ENCODE measurements at places on chromosomes 5 and 9.

- DNase-seq, result no peak
Measured at GRCh38 chr5:31935496-31936369, 238.4 kb downstream of the GOLPH3 start.

DNA sequence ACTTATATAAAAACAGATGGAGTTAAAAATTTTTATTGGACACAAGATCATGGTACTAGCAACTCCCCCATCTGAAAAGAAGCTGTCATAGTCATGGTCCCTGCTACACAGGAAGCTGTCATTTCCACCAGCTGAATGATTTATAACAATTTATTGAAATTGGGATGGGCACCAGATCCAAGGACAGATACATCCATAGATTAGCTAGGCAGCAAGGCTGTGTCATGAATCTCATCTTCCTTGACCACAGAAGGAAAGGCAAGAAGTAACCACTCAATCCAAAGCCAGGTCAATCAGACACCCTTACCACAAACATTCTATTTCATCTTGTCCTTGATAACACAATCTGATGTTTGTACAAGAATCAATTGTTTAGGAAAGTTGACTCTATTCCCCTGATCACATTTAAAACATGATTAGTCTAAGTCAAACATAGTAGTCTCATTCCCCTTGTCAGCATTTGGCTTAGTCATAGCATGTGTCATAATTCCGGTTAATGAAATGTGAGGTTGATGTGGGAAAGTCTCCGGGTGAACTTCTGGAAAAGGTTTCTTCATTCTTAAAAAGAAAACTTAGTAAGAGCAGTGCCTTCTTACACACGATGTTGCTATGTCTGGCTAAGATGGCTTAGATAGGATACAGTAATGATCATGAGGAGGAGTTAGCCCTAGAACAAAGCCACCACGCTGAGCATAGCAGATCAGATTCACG is 462.6 kb upstream of the PAPPA start:
- DNase-seq, result no peak

- no peak for DNase-seq
Measured at GRCh38 chr9:14747111-14747510, 24.6 kb upstream of the CER1 start.

GRCh38 chr5:6117212-6117611 is 261.1 kb downstream of the MED10 start:
- DNase-seq, result no peak

All from sigmoid colon (tissue), 7 donors.